Osteoblast (primary cell): ENCODE measurements at places on chromosomes 1 and 21. TPM values are rescaled to one million over a fixed set of nuclear protein-coding genes. Genes with fewer than 3 reads are reported as not detected.

The CDK11B gene
- total RNA-seq, result 5.3 and 5.8 TPM in 2 replicates

The PLPPR4 gene
- total RNA-seq, result 1.5 and 1.8 TPM in 2 replicates

The FAM151A gene
- not detected in 2 replicates for total RNA-seq

The TCHH gene
- not detected in 2 replicates for total RNA-seq

GRCh38 chr1:180235502-180236239 lies 5.6 kb downstream of the LHX4 start:
- peak; percentile 81 for DNase-seq

DNA sequence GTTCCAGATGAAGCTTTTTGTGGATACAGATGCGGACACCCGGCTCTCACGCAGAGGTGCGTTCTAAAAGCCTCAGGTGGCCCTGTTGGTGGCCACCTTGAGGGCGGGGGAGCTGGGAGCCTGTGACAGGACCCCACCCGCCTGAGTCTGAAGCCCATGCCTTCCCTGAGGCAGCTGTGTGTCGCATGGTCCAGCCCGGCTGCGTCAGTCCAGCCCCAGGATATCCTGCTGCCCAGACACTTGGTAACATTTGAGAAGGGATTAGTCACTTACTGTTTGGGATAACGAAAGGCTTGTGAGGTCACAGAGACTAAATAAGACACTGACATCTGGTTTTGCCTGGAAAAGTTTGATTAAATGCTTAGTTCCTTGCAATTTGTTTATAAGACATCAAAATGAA lies 68.9 kb downstream of the UCK2 start:
- peak; percentile 94 for DNase-seq

DNA sequence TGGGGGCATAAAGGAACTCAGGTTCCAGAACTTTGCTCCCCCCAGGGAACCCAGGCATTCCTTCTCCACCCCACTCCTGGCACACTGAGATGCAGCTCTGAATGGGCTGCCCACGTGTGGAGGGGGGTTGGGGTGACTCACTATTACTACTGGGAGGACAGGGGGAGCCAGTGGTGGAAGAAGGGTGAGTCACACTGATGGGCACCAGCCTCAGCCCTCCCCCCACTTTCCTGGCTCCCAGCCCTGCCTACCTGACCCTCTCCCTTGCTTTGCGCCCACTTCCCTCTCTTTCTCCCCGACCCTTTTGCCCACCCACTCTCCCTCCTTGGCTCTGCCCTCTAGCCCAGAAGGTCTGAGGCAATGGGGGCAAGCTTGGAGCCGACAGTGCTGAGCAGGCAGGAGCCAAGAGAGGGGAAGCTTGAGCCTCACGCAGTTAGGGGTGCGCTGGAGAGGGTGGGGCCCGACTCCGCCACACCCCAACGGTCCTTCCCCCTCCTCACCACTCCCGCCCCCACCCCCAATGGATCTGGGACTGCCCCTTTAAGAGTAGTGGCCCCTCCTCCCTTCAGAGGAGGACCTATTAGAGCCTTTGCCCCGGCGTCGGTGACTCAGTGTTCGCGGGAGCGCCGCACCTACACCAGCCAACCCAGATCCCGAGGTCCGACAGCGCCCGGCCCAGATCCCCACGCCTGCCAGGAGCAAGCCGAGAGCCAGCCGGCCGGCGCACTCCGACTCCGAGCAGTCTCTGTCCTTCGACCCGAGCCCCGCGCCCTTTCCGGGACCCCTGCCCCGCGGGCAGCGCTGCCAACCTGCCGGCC lies at the start of gene LMNA:
LMNA (plus strand) TSS at position 611 of the 818 bp plus-strand sequence. CDS start 208 bp downstream, outside the sequence.
- peak; percentile 98 for DNase-seq

- no peak for DNase-seq
Observed at GRCh38 chr1:241531195-241532161, 700 bp upstream of the KMO start.

GRCh38 chr1:44790968-44791801 lies 3.2 kb upstream of the BEST4 start:
- no peak for DNase-seq

GRCh38 chr1:116476321-116476720 lies 94.5 kb downstream of the CD58 start:
- DNase-seq, result no peak
